NCI-H2171 treated with DMSO at 0.1 percent for 48 hours (cell line): ENCODE measurements at places on chromosomes 11 and 22.

- no peak for DNase-seq
Measured at GRCh38 chr11:120182790-120183491, 27.9 kb upstream of the OAF start.

DNA sequence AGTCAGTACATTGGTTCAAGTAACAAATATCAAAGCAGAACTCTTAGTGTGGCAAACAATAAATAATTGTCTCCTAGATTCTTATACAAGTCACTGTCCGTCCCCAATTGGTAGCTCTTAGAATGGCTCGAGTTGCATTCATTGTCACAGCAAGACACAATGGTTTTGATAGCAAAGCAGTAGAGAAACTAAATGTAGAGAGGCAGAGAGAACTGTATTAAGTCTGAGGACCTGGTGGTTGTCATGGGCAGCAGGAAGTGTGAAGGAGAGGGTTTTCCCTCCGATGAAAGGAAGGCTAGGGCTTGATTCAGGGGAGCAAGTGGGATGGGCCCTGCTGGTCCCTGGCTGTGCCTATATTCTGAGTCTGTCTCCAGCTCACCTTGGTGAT lies 36.6 kb downstream of the RCOR2 start:
- DNase-seq: no peak

GRCh38 chr11:65593518-65594414 lies 1.8 kb downstream of the KCNK7 start:
- DNase-seq: no peak

GRCh38 chr11:94933223-94934130 lies 39.9 kb downstream of the CWC15 start:
- peak; percentile 16 for DNase-seq

DNA sequence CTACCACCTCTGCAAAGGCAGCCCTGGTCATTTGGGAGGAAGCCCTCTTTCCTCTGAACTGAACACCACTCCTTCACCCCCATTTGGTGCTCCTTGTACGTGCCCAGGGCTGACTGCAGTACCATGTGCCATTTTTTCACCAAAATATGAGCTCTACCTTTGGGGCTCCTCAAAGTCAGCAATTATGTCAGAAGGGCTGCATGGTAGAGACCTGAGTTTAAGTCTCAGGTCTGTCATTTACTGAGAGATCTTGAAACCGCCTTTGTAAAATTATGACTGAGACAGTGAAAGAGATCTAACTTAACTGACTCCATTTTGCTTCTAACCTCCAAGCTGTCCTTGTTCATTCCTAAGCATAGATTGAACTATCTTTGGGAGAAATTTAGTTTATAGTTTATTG lies 58.0 kb downstream of the THAP12 start:
- DNase-seq: no peak

DNA sequence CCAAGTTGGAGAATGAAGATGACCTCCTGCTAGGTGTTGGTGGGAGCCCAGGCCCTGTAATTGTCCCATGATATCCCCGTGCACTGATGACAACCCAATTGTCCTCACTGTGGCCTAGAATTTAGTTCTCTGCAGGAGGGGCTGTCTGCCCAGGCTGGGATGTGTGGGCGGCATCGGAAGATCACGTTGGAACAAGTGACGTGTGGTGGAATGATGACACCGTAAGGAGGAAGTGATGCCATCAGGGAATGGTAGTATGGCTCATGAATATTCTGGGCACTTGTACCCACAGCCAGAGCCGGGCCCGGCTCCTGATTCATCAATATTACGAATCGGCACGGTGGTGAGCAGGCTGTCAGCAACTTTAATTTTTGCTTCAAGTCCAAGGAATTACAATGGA lies 111.6 kb downstream of the MIAT start:
- no peak for DNase-seq

GRCh38 chr11:59862252-59862651 lies 4.0 kb downstream of the TCN1 start:
- DNase-seq: no peak

DNA sequence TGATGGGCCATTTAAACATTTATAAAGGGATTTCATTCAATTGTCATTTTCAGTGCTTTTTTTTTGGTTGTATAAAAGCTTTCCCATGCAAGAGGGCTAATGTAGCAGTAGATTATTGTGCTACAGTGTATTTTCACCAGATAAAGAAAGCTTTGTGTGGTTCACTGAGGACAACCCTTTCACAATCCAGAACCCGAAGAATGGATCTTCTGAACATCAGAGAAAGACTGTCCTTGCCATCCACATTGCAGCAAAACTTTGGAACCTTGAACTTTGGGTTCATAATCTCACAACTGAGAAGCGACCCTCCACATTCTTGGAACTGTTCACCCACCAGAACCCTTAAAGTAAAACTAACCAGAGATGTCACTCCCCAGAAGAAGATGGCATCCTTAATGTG lies 9.3 kb downstream of the APOBEC3H start:
- DNase-seq: no peak

GRCh38 chr11:35295751-35296150 lies 123.6 kb downstream of the SLC1A2 start:
- no peak for DNase-seq

DNA sequence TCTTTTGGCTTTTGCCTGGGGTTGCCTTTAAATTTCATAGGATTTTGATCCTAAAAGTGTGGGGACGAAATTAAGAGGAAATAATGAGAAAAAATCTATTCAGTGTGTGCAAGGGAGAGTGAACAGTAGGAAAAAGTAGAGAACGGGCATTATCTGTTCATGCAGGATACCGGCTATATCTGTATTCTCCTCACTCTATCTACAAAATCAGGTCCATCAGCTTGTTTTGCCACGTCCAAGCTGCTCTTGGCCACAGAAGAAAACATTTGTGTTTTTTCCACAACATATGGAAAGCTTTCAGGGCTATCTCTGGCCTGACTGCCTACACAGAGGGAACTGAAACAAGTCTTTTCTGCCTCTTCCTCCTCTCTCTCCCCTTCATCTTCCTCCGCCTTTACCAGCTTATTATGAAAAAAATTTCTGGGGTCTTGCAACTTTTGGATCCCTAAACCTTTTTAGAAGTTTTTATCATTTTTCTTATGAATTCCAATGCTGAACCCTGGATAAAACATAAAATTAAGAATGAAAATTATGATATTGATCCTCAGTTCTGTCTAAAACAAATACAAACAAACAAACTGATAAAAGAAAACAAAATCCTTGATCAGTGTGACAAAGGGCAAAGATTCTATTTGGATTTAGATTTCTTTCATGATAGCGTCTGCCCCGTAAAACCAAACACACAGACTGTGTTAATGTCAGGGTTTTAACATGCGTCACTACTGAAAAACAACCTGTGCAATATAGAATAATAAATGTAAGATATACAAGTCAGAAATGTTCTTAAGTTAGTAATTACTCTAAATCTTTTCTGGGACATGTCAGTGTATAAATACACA lies 219.7 kb downstream of the CNTN5 start:
- DNase-seq: no peak

GRCh38 chr11:2290351-2290841 lies 11.3 kb downstream of the C11orf21 start:
- DNase-seq: no peak

GRCh38 chr11:110128161-110128560 lies 35.0 kb downstream of the ZC3H12C start:
- DNase-seq: peak; percentile 11

DNA sequence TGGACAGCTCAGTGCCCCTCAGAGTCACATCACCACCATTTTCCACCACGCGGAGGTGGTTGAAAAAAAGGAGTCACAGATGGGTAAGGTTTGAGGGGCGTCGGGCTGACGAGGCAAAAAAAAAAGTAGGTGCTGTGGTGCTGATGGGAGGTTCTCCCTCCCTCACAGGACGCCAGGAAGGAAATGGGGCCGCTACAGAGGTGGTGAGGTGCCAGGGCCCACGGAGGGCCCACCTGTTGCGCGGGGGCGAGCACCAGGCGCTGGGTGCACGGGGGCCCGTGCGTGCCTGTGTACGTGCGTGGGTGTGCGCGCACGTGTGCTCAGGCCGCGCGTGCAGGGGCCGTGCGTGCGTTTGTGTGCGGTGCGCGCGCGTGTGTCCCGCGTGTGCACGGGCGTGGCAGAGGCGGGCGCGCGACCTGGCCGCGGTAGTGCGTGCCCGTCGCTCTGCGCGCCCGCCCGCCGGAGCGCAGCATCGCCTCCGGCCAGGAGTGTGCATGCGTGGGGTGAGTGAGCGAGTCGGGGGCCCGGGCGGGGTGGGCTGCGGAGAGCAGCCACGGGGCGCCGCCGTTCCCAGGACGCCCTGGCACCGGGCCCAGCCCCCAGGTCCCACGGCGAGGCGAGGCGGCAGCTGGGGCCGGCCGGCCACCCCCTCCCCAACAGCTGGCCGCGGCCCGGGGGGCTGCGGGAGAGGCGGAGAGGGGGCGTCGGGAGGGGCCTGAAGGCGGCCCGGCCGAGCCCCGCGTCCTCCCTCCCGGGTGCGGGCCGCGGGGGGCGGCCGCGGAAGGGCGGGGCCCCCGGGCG lies 2.8 kb downstream of the PDGFB start:
- no peak for DNase-seq

- DNase-seq: no peak
Measured at GRCh38 chr22:49503896-49504521, 323.7 kb downstream of the BRD1 start.

GRCh38 chr22:42500161-42500835 lies 19.3 kb downstream of the RRP7A start:
- DNase-seq: no peak

GRCh38 chr11:61357233-61357893 lies 4.3 kb downstream of the CYB561A3 start:
- no peak for DNase-seq

DNA sequence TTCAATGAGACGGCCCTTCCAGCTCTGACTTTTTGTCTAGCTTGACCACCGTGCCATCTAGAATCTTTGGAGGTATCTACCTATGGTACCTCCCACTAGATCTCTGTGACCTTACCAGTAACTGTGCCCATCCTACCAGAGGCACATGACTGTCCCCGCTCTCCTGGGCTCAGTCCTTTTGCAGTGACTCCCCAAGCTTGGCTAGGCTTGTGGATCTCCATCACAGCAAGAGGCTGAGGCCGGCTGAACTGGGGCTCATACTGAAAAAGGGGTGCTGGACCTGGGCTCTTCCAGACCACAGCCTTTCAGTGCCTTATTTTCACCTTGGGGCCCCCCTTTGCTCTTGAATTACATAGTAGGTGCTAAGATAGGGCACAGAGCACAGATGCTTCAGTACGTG lies 27.3 kb downstream of the RELT start:
- no peak for DNase-seq

DNA sequence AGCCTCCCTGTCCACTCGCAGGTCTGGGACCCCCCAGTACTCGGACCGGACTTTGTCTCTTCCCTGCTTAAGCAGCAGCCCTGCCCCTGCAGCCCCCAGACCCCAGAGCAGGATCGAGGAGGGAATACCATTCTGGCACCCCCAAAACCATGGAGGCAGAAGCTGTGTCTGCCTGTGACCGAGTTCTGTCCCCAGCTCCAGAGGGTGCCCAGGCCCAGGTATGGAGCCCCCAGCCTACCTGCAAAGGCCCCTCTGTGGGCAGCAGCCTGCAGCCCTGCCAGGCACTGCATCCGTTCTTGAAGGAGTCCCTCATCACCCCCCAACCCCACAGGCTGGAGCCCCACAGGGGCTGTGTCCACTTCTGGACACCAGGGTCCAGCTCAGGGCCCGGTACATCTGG lies 163.8 kb downstream of the BRD1 start:
- no peak for DNase-seq

- no peak for DNase-seq
Measured at GRCh38 chr11:132072044-132072857, 701.8 kb downstream of the NTM start.

- no peak for DNase-seq
Measured at GRCh38 chr22:50270666-50271394, 650 bp upstream of the MAPK11 start.

DNA sequence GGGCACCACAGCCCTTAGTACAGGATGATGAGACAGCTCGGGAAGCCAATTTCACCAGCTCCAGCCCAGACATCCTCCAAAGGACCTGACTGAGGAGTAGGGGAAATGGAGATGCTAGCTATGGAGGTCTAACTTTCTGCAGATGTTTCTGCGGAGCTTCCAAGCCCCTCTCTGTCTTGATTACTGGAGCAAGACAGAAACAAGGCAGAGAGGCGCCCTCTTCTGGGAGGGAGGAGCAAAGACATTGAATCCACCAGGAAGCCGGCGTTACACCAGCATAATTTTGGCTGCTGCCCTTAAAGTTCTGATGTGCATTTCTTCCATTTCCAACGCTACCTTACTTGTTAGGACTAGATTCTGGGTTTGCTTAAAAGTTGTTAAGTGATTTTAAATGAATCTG lies 107.3 kb upstream of the HSD17B12 start:
- DNase-seq: no peak

GRCh38 chr11:119121811-119122124 lies 388 bp downstream of the HINFP start:
- no peak for DNase-seq

- no peak for DNase-seq
Measured at GRCh38 chr11:10319702-10320558, 15.1 kb downstream of the ADM start.

DNA sequence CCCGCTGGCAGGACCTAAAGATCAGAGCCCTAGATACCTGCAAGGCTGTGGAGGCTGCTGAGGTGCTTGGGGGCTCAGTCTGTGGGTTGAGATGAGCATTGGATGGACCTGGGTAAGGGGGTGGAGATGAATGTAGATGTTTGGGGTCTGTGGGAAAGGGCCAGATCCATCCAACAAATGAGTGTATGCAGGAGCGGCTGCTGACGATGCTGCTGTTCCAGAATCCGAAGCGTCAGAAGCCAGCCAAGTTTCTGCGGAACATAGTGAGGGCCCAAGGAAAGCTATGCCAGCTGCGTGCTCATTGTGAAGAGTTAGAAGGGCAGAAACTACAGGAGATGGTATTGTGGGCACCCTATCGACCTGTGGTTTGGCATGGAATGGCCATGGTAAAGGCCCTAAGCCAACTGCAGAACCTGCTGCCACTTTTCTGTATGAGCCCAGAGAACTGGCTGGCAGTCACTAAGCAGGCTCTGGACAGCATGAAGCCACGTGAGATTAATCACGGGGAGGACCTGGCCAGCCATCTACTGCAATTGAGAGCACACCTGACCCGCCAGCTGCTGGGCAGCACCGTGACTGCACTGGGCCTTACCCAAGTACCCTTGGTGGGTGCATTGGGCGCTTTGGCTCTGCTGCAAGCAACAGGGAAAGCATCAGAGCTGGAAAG lies 36.6 kb downstream of the RRP8 start:
- DNase-seq: no peak

DNA sequence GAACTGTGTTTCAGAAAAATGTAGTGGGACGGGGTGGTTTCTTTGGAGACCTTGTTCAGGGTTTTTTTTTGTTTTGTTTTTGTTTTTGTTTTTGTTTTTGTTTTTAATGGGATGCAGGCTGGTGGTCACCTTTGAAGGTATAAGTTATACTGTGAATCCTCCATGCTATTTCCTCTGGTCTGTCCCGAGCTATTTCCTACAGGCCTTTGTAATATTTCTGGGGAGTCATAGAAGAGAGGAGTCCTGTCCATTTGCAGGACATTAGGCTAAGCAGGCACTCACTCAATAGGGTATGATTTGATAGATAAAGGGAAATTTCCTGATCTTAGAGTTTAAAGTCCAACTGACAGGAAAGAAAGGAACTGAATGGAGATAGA lies 78.0 kb downstream of the TRAF6 start:
- no peak for DNase-seq
